ENCODE measurements at places on chromosomes 2 and 18.

DNA sequence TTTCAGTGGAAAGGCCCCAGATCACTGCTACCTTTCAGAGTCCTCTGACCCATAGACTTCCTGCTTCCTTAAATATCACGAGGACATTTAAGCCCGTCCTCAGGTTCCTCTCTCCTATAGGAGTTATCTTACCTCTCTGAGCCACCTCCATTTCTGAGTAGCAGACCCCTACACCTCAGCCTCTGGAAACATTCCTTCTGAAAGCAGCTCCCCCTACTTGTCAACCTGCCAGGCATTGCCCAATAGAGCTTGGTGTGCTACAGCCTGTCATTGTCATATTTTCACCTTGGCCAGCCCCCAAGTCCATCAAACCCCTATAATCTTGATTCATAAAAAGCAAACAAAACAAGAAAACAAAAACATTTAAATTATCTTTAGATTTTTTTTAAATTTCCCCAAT is 717.9 kb upstream of the SLC8A1 start:
- no peak for DNase-seq

- no peak for DNase-seq
These were observed 35.2 kb downstream of the MOGAT1 start for GRCh38 chr2:222706616-222707015.

- DNase-seq, result no peak
These were observed 60.1 kb upstream of the RMP24 start for GRCh38 chr18:35912332-35912731.

- no peak for DNase-seq
These were observed 143.9 kb downstream of the L3MBTL4 start for GRCh38 chr18:6270771-6271216.

- DNase-seq, result no peak
These were observed 79.3 kb downstream of the SDC1 start for GRCh38 chr2:20145497-20146193.

GRCh38 chr2:135198481-135198880 is 146.4 kb downstream of the RAB3GAP1 start:
- DNase-seq, result no peak

- DNase-seq, result no peak
These were observed 110.6 kb downstream of the NEB start for GRCh38 chr2:151623631-151624030.

- no peak for DNase-seq
These were observed 139.9 kb upstream of the MEX3C start for GRCh38 chr18:51337406-51337805.

- DNase-seq, result no peak
These were observed 70.9 kb downstream of the NFATC1 start for GRCh38 chr18:79466591-79466990.

DNA sequence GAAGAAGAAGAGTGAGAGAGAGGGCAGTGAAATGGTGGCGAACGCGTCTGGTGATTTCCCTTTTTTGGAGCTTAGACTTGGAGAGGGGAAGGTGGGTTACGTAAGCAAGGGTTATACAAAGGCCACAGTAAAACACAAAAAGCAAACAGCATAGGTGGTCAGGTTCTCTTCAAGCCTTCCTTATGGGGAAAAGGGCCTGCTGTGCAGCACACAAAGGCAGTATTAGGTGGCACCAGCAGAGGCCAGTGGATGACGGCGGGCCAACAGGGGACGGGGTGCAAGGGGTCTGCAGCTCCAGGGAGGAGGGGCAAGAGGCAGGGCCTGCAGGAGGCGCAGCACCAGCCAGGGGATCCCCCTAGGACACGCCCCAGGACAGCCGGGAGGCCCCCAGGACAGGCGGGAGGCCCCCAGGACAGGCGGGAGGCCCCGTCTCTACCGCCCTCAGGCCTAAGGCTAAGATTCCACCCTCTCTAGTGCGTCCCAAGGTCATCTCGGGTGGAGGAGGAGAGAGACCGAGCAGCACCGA is 32.6 kb upstream of the NPC1 start:
- DNase-seq, result no peak

- DNase-seq, result no peak
These were observed 36.6 kb downstream of the PTCD3 start for GRCh38 chr2:86142436-86143257.

GRCh38 chr18:44771956-44772917 is 91.5 kb downstream of the SETBP1 start:
- no peak for DNase-seq

- peak; percentile 28 for DNase-seq
These were observed 3.9 kb upstream of the SOS1 start for GRCh38 chr2:39124746-39125057.

GRCh38 chr2:141660232-141660631 is 470.6 kb downstream of the LRP1B start:
- DNase-seq, result no peak

GRCh38 chr18:42296723-42297122 is 341.7 kb downstream of the PIK3C3 start:
- DNase-seq, result no peak

- no peak for DNase-seq
These were observed 114.2 kb downstream of the FHOD3 start for GRCh38 chr18:36411745-36412168.

DNA sequence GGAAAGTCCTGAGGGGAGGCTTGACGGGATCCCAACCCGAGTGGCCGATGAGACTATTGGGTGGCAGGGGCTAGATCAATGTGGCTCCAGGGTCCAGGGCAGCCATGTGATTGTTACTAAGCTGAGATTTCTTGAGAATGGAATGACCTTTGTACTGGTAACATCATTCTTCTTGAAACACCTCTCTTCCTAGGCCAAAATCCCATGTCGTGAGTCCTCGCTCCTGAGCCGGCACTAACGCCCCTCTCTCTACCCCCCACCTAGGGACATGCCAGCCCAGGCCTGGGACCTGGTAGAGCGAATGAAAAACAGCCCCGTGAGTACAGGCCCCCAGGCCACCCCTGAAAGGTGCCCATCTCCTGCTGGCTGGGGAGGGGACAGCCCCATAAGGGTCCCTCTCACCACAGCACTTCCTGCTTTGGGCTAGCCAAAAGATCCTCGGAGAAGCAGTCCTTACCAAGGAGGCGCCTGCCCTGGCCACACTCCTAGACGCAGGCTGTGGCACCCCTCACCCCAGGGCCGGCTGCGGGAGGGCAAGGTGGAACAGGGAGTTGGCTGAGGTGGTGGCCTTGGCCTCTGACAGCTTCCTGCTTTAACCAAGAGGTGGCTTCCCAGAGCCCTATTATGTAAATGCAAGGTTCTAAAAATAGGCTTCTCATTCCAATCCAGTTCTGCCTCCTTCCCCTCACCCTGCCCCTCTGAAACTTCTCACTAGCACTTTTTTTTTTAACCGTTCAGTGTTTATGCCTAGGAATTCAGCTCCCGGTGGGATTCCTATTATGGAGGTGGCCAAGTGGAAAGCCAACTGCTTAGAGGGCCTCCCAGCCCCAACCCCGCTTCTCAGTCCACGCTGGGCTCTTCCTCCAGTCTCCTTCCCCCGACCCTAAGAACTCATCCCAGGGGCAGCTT is 126.6 kb upstream of the PPP1CB start:
- peak; percentile 34 for DNase-seq

- DNase-seq, result no peak
These were observed 119.9 kb downstream of the PARD3B start for GRCh38 chr2:204665207-204665606.

DNA sequence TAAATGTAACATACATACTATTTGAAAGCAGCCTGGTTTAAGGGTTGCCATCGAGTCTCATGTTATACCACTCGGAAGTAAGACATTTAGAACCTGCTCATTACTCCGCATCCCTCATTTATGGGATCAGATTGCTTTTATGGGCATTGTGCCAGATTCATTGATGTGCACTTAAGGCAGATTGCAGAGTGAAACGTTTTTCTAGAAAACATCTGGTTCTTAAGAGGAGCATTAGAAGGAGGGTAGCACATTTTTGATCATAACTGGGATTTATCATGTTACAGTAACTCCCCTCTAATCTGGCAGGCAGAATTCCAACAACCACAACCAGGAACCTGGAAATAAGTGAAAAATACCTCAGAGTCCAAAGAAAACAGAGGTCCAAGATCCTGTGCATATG is 74.2 kb upstream of the GALNT3 start:
- no peak for DNase-seq

- no peak for DNase-seq
These were observed 21.8 kb upstream of the GLS start for GRCh38 chr2:190858817-190859216.

- no peak for DNase-seq
These were observed 315.8 kb upstream of the POU3F3 start for GRCh38 chr2:104538077-104538476.

- DNase-seq, result no peak
These were observed 2.0 kb downstream of the RAPH1 start for GRCh38 chr2:203532957-203533658.

- DNase-seq, result no peak
These were observed 372.5 kb downstream of the GALR1 start for GRCh38 chr18:77622009-77622692.

GRCh38 chr2:1156531-1156930 is 205.9 kb downstream of the SNTG2 start:
- DNase-seq, result no peak

DNA sequence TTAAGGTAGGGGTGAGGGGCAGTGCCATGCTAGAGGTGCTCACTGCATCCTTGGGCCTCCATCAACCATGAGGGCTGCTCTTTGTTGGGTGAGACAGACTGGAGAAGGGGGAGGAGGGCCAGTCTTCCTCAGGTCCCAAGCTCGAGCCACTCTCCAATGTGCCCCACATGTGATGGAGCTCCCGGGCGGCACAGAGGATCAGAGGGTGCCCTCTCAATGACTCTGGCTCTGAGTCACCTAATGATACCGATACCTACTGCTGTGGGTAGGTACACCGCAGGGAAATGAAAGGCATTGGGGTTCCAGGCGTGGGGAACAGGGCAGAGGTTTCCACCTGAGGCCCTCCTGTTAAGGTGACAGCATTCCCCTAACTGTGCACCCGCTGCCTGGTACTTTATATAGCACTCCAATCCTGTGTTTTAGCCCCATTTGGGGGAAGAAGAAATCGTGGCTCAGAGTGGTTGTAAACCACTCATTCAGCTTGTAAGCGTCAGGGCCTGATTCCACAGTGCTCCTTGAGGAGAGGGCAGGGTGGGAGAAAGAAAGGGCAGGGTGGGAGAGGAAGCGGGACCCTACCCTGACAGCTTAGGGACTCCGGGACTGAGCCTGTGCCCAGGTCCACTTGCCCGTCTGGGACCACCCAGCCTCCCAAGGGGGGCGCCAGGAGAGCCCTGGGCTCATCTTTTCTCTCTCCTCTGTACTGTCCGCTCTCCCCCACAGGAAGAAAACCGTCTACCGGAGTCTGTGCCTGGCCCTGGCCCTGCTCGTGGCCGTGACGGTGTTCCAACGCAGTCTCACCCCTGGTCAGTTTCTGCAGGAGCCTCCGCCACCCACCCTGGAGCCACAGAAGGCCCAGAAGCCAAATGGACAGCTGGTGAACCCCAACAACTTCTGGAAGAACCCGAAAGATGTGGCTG is 1.8 kb downstream of the B3GNT7 start:
- DNase-seq, result no peak

DNA sequence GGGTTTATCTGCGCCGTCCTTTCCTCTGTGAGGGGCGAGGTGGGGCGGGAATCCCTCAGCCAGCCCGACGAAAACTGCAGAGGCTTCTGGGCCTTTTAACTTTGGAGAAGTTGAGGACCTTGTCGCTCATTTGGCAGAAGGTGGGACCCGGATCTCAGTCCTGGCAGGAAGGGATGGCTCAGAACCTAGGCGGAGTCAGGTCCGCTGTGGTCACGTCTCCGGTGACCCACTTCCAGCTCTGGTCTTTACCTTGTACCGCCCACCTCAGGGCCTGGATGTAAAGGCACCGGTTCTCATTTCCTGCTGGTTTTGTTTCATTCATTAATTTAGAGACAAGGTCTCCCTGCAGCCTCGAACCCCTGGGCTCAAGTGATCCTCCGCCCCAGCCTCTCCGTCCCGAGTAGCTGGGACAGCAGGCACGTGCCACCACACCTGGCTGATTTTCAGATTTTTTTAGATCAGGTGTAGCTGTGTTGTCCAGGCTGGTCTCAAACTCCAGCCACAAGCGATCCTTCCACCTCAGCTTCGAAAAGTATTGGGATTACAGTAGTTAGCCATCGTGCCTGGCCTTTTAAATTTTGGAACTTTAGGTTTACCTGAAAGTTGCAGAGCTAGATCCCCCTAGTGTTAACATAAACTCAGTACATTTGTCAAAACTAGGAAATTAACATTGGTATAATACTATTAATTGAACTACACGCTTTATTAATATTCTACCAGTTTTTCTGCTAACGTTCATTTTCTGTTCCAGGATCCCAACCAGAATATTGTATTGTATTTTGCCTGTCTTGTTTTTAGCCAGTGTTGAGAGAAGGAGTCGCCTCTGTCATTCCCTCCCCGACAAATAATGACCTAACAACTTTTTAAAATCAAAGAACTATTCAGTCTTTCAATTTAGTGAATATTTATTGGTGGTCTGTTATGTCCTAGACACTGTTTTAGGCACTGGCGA is 852 bp downstream of the POLI start:
- peak; percentile 45 for DNase-seq

DNA sequence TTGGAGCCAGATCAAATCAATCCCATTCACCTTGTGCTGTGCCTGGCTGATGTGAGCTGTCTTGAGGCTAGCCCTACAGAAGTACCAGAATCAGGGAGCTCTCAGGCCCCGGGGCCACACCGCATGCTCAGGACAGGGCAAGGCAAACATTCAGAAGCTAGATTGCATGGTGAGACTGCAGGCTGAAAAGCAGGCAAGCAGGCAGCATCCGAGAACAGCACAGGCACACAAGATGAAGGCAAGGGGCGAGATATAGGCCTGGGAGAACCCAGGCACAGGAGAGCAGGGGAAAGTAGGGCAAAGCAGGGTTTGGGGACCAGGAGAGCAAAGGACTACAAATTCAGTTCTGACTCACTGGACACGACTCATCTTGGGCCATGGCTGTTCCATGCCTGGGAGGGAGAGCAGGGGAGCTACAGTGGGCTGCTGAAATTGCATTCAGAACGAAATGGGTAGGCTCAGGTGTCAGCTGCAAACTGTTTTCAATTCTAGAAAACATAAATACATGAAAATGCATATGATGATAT is 59.6 kb downstream of the GALNT14 start:
- DNase-seq, result no peak

GRCh38 chr2:174016447-174016846 is 51.3 kb upstream of the SP3 start:
- DNase-seq, result no peak

- DNase-seq, result no peak
These were observed 35.8 kb downstream of the HIBCH start for GRCh38 chr2:190283783-190284182.

DNA sequence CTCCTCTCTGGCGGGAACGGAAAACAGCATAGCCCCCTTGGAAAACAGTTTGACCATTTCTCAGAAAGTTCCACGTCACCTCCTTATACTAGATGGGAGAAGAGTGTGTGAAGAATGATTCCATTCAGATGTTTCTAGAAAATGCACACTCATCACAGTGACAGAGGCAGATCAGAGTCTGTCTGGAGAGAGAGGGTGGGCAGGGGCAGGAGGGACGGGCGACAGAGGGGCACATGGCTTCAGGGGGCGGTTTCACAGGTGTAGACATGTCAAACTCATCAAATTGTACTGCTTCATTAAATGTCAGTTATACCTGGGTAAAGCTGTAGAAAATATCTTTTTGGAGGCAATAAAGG is 88.8 kb upstream of the TAF1B start:
- peak; percentile 26 for DNase-seq

GRCh38 chr2:80392441-80392840 is 87.9 kb upstream of the LRRTM1 start:
- DNase-seq, result no peak
